HL-60 (cell line): ENCODE measurements at places on chromosomes 13 and 19.

GRCh38 chr19:892243-892893 lies 619 bp downstream of the MED16 start:
- no peak for DNase-seq

DNA sequence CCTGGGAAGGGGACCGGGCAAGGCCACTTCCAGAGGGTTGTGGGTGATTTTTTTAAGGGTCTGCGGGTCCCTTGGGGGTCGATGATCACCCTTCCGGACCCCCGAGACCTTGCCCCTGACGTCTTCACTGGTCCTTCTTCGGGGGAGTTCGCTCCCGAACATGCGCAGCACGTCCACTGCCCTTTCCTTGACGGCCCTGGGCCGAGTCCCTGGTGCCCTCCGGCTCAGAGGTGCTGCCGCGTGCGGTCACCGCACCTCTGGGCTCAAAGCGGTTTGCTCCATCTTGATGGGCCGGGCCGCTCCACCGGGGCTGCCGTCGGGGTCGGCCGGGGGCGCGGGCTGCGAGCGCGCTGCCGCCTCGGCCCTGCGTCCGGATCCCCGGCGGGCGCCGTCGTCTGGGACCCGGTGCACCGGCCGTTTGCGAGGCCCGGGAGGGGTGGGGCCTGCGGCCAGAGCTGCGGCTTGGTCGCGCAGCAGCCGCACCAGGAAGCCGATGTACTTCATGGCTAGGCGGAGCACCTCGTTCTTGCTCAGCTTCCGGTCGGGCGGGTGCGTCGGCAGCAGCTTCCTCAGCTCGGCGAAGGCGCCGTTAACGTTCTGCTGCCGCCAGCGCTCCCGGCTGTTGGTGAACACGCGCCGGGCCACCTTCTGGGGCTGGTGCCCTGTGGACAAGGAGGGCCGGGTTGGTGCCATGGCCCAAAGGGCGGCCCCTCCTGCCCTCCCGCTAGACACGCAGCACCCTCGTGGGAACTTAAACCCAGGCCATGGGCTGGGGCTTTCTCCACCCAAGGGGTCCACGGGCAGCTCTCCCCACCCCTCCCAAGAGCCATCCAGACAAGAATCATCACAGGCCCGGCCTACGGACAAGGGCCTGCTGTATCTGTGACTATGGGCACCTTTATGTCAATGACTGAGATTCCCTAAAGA lies 3.3 kb downstream of the LYL1 start:
- DNase-seq, result peak; percentile 83

GRCh38 chr19:30174791-30175190 lies 197.4 kb upstream of the ZNF536 start:
- DNase-seq, result no peak

DNA sequence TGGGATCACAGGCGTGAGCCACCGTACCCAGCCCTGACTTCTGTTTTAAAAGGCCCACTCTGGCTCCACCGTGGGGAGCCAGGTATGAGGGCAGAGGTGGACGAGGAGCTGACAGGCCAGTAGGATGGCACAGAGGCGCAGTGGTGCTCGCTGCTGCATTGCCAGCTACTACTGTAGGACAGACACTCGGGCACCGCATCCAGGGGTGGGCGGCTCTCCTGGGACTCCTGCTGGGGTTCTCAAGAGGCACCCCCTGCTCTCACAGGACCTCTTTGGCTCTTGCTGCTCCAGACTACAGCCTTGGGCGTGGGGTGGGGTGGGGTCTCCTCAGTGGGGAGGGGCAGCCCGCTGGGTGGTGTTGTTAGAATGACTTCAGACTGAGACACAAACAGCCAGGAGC lies 53.4 kb downstream of the LATS2 start:
- DNase-seq, result no peak
